ENCODE measurements at places on chromosomes 2 and 18.

DNA sequence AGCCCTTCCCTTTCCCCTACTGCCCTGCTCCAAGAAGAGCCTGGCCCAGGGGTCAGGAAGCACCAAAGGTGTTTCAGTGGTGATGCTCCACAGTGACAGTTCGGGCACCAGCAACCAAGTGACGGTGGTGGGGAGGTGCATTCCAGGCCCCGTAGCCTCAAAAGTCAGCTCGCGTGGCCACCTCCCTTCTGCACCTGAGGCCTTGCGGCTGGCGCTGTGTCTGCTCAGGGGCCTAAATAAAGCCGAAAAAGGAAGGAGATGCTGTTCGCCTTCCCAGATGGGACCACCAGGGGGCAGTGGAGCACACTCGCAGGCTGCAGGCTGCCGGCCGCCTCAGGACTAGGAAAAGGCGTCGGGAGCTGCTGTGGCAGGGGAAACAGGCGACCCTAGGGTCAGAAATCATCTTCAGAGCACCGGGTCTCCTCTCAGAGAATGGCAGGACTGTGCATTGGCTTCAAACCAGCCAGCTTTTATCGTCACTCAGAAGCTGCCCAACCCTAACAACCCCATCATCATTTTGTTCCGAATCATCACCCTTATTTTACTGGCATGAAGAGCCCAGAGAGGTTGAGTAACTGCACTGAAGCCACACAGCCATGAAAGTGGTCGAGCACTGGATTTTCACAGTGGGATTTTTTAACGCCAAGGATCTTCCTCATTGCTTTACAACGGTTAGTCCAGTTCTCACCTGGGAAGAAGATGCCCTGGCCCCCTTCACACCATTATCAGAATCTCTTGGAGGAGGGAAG, 213.0 kb upstream of the CELF4 start:
- no peak for DNase-seq

DNA sequence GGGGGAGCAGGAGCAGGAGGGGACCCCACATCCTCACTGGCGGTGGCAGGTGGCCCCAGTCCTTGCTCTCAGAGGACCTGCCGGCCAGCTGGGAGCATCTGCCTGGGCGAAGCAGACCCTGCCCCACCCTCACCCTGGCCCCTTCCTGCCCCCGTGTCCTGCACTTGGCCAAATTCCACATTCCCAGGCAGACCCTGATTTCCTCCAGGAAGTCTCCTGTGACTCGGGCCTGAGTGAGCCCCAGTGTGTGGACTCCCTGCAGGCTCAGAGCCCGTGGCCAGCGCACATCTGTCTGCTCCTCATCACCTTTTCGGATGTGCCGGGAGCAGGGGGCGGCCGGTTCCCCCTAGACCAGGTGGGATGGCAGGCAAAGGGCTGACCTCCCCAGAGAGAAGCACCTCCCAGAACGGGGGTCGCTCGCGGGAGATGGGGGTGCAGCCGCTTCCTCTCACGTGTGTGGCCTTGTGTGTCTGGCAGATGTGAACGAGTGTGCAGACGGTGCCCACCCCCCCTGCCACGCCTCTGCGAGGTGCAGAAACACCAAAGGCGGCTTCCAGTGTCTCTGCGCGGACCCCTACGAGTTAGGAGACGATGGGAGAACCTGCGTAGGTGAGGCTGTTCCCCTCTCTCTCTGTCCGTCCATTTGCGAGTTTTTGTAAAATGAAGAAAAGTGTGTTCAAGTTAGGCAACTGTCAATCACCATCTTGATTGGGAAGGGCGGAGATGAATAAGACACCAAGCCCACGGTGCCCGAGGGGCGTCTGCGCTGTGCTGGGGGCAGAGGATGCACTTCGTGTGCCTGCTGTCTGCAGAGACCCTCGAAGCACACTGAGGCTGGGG, 90.4 kb downstream of the TPO start:
- DNase-seq, result no peak

DNA sequence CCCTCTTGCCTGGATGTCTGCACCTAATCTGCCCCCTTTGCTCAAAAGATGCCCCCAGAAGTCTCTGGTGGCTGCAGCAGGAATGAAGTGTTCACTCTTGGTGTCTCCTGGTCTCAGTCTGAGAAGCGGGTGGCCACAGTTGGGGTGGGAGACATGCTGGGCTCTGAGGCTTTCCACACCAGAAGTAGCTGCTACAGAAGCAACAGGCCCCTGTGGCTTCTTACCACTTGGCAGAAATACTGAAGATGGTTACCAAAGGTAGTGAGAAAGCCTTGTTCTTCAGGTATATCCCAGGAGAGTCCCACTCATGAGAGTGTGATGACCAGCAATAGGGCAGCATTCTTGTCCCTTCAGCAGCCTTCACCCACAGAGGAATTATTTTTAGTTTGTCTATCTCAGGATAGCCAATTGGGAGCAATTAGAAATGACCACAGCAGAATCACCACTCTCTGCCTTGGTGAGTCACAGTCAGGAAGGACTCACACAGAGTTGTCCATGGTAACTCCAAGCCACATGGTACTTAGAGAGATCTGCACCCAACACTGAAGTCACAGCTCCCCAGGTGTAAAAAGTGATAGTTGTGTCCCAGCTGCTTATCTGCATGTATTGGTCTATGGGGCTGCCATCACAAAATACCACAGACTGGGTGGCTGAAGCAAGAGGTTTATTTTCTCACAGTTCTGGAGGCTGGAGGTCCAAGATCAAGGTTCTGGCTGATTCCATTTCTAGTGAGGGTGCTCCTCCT, 169.8 kb upstream of the ID2 start:
- DNase-seq, result no peak

DNA sequence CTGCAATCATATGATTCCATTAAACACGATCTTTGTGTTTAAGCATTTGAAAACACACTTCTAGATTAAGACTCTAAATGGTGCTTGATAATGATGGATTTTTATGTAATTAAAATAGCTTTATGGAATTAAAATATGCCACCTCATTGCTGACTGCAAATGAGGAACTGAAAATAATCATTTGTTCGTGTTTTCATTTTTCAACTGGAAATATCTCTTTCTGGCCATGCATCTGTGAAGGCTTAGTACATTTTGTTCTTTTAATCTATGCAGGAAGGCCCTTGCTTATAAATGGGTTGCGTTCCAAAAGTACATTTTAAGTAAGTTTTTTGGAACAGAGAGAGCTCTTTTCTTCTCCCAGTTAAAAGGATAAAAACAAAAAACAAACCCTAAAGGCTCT, 125.5 kb downstream of the MC4R start:
- no peak for DNase-seq

DNA sequence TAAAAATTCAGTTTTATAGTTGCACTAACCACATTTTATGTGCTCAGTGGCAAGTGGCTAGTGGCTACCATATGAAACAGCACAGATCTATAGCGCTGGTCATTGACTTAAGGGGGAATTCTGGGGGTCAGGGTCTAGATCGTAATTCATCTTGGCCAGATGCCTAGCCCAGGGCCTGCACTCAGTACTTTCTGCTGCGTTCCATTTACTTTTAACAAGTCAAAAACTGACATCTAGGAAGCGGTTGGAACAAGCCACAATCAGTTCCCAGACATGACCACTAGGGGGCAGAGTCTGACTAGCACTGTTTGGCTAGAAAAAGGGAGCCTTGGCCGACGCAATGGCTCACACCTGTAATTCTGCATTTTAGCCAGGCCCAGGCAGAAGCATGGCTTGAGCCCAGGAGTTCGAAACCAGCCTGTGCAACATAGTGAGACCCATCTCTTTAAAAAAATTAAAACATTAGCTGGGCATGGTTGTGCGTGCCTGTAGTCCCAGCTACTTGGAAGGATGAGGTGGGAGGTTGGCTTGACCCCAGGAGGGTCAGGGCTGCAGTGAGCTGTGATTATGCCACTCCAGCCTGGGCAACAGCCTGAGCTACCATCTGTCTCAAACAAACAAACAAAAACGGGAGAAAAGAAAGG, 9.0 kb upstream of the TMBIM1 start:
- no peak for DNase-seq

GRCh38 chr2:2183176-2183575, 147.9 kb downstream of the MYT1L start:
- peak; percentile 52 for DNase-seq

DNA sequence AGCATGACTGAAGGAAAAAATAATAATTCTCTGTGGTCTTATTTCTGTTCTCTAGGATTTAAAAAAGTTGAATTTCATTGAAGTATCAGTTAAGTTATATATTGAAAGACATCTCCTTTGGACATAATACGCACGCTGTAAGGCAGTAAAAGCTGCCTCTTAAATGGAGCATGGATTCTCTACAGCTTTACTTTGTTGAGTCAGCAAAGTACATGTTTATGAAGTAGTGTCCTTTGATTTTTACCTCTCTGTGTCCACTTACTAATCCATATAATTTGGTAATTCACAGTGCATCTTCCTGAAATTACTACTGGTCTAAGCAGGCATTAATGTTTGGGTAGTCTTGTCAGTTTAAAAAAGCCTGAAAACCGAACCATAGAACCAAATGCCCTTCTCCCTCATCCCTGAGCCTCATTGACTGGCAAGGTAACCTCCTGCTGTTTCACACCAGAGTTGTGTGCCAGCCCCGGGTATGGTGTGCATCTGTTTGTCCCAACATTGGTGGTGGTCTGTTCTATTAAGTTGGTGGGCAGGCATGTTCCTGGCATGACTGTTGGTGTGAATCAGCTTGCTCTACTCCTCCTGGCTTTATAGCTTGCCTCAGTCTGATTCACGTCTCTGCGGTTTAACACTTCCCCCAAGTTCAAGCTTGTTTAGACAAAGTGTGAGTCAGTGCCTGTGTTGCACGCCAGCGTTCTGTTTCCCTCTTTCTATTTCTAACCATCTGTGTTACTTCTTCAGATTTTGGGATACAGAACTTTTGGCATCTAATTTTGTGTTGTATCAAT, 71.0 kb upstream of the ITM2C start:
- DNase-seq, result peak; percentile 95

DNA sequence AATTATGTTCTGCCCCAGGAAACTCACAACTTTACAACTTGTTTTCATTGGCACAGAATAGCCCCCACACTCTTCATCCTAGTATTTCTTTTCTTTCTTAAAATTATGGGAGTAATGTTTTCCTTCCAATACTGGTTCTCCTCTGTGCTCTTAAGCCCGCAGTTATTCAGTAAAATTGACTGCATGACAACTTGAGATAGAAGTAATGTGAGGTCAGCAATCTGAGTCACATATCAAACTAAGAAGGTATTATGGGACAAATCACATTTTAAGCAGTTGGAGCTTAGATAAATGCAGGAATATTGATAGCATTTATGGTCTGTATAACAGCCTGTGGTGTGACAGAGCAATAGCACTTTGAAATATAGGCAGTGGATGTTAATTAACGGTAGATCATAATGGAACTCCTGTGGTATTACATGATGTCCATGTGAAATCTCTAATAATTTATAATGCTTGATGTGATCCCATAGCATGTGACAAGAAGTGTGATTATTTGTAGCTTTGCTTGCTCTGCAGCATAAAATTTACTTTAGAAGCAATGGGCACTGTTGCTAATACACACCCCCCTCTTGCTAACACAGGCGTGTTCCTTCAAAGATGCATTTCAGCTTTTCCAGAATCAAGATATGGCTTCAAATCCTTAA, 351.4 kb upstream of the CDH20 start:
- no peak for DNase-seq

DNA sequence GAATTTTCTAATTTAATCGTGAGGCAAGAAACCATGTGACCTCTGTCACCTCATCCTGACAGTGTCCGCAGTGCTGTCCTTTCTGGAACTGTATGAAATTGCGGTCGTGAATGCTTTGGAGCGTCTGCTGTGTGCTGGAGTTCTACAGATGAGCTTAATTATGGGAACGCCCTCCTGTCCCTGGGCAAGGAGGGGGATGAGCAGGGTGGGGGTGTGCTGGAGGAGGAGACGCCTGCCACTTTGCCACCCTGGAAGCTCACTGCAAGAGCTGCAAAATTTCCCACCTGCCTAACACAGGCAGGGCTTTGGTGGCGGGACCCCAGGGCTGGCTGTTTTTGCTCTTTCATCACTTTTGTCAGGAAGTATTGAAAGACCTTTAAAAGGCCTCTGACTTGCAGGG, 6.5 kb downstream of the LPIN1 start:
- DNase-seq, result no peak

DNA sequence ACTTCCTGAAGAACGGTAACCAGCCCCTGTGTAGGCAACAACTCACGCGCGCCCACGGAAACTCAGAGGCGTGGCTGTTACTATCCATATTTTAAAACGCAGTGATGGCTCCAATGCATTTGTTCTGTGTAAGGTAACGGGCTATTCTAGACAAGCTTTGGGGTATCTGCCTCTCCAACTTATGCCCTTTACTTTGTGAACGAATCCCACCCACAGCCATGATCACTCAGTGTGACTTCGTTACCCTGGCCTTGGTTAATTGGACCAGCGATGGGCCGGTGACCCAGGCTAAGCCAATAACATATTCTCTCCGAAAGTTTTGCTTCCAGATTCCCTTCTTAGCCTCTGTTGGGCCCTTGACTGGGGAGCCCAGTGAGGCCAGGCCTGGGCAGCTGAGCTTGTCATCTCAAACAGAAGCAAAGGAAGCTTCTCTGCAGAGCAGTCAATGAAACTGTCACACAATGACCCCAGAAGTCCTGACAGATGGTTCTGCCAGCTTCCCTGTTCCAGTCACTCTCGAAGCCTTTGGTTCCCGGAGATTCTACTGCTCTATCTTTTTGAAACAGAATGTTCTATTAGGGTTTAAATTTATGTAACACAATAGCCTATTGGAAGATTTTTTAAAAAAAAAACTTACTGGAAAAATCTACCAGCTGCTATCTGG, 30.7 kb upstream of the ROCK2 start:
- no peak for DNase-seq

DNA sequence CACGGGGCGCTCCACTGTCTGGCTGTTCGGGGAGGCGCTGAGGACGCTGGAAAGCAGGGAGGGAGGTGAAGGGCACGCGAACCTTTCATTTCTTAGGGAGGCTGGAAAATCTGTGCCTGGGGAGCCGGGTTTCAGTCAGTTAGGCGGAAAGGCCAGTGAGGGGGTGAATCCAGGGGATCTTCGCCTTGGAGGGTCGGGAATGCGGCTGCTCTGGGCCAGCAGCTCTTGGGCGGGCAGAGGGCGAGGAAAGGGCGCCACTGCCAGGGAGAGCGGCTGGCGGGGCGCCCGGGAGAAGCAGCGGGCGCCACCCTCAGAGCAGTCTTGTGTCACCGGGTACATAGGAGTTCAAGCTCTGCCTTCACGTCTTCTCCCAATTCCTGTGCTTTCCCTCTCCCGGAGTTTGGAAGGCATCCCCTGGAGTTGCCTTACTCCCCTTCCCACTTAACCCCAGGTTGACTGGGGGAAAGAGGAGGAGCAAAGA, 1.4 kb downstream of the CCDC85A start:
- DNase-seq, result no peak

DNA sequence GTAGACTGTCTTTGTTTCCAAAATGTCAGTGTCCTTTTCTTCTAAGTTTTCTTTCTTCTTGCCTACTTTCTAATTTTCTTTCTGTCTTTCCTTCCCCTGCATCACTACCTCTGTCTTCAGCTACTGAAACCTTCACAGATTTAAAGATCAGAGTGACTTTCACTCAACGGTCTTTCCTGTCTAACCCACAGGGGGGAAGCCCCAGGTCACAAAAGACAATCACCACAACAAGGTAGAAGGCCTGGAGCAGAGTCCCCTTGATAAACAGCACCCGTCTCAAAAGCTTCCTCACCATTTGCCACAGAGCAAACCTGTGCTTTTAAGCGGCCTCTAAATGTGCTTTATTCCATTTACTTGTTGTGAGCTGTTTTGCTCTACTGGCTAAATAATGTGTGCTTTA, 665.4 kb downstream of the BCL11A start:
- no peak for DNase-seq

Measured in vagina (tissue), 2 donors.